Naive thymus-derived CD4-positive, alpha-beta T cell (primary cell): ENCODE measurements at places on chromosomes 12 and 14. TPM values are rescaled to one million over a fixed set of nuclear protein-coding genes. Genes with fewer than 3 reads are reported as not detected.

- no peak for DNase-seq
These were observed 139.0 kb downstream of the BCL11B start for GRCh38 chr14:99132821-99133635.

DNA sequence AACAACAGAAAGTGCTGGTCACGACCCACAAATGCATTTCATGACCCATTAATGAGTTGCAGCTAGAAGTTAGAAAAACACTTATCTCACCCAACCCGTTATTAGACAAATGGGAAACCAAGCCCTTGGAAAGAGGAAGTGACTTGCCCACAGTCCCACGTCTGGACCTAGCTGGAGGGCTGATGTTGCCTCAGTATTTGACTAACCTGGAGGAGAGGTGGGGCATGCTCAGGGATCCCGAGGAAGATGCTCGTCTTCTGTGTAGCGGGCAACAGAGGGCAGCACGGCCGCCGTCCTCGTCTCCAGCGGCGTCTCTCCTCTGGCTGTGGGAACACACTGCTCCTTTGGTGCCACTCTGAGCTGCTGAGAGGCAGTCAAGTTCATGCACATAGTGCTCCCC lies 12.7 kb downstream of the CCND2 start:
- DNase-seq, result no peak

DNA sequence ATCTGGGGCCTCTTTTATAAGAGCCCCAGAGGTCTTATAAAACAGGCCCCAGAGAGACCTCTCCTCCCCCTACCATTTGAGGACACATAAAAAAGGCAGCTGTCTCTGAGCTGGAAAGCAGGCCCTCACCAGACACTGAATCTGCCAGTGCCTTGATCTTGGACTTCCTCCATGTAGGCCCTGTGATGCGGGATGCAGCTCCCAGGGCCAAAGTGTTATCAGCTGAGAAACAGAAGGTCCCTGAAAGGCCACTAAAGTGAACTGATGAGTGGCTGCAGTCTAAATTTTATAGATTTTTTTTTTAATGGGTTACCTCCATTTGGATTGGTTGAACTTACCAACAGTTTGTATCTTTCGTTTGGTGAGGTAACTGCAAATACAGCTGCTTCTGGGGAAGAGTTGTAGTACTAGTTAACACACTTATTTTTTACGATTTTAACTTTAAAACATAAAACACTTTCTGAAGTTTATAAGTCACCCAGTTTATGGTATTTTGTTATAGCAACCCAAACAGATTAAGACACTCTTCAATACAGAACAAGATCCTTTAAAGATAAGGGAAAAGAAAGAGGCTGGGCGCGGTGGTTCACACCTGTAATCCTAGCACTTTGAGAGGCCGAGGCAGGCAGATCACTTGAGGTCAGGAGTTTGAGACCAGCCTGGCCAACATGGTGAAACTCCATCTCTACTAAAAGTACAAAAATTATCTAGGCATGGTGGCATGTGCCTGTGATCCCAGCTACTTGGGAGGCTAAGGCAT lies 5.6 kb upstream of the GUCY2C start:
- DNase-seq, result no peak

GRCh38 chr14:65132855-65133254 lies 30.5 kb upstream of the MAX start:
- no peak for DNase-seq

DNA sequence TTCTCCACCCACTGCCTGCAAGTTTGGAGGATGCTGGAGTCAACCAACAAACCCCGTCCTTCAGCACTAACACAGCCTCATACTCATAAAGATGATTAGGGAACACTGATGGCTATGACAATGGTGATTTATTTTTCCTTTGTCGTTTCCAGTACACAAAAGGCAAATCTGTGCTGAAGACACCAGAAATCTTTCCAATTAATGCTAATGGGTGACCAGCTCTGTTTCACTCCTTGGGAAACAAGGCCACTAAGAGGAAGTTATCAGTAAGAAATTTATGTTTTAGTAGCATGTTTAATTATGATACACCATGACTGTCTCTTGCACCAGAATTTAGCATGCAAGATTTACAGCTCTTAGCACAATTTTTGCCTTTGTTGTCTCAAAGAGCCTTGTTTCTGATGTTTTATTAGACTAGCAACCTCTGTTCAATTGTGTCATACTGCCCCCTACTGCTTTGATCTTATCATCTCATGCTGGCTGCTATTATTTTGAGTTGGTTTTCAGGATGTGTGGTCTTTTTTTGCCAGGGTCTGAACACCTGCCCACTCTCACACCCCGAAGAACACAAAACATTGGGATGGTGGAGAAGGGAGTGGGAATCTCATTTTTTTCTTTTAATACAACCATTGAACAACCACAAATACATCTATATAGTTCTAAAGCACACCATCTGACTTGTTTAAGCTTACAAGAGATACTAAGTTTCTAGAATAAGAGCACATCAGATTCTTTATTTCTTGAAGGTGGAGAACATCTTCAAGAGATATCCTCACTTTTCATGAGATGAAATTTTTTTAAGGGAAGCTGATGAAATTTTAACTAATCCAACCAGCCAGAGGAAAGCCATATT lies 160.9 kb downstream of the SPTSSA start:
- no peak for DNase-seq

- no peak for DNase-seq
These were observed 45.6 kb downstream of the FANCM start for GRCh38 chr14:45181329-45181728.

GRCh38 chr12:131385313-131386166 lies 325.4 kb upstream of the SFSWAP start:
- no peak for DNase-seq

DNA sequence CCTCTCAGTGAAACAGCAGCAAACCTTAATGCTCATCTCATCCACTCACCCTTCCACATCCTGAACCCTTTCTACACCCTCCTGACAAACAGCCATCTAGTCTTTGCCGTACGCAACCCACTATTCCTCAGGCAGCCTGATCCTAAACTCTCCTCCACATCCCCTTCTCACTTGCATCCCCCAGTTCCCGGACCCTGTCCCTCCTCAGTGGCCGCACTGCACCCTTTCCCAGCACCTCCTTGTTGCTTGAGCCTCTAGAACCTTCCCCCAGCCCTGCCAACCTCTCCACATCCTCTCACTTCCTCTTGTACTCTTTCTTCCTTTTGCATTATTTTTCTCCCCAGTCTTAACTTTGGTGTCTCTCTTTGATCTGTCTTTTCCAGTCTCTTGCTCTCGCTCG lies 42.9 kb downstream of the IQSEC3 start:
- DNase-seq, result no peak

FOXG1 gene
- not detected in 2 replicates for total RNA-seq

SLC7A7 gene
- total RNA-seq, result 1.8 TPM

ABHD4 gene
- 10.5 TPM for total RNA-seq

KRT78 gene
- not detected for total RNA-seq
